ENCODE measurements at places on chromosomes 3 and 15. TPM values are rescaled to one million over a fixed set of nuclear protein-coding genes. Genes with fewer than 3 reads are reported as not detected.

DNA sequence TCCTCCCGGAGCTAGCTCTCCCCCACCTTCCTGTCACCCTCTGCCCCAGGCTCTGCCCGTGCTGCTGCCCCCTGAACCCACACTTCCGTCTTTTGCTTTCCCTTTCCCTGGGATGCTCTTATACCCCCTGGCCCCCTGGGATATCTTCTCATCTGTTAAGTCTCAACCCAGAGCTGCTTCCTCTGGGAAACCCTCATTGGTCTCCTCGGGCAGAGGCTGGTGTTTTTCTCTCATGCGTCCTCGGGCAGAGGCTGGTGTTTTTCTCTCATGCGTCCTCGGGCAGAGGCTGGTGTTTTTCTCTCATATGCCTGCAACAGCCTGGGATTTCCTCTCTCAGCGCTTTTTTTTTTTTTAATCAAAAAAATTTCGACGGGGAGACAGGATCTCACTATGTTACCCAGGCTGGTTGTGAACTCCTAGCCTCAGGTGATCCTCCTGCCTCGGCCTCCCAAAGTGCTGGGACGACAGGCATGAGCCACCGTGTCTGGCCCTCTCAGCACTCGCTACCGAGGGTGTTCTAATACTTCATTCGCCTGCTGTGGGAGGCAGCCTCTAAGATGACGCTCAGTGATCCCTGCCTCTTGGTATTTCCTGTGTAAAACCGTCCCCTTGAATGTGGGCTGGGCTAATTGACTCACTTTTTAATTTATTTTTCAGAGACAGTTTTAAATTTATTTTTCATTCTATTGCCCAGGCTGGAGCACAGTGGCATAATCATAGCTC is 62.7 kb upstream of the TFRC start:
- DNase-seq: peak; percentile 78

GRCh38 chr15:33400941-33401340 is 90.2 kb downstream of the RYR3 start:
- DNase-seq: no peak

GRCh38 chr3:35594739-35595138 is 44.6 kb upstream of the ARPP21 start:
- DNase-seq: no peak

DNA sequence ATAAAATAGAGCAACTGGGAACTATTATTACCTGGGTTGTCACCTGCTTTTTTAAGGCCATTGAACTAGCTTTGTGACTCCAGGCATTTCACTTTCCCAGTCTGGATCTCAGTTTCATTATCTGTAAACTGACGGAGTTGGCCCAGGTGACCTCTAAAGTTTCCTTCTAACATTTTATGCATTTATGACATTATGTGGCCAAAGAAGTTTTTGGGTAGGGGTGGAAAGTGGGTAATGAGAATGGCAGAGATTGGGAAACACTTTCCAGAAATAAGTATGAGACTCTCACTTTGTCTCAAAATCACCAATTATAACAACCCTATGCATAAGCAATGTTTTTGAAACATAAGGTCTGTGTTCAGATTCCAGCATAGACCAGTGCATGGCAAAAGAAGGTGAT is 99.1 kb upstream of the ARHGEF3 start:
- no peak for DNase-seq

DNA sequence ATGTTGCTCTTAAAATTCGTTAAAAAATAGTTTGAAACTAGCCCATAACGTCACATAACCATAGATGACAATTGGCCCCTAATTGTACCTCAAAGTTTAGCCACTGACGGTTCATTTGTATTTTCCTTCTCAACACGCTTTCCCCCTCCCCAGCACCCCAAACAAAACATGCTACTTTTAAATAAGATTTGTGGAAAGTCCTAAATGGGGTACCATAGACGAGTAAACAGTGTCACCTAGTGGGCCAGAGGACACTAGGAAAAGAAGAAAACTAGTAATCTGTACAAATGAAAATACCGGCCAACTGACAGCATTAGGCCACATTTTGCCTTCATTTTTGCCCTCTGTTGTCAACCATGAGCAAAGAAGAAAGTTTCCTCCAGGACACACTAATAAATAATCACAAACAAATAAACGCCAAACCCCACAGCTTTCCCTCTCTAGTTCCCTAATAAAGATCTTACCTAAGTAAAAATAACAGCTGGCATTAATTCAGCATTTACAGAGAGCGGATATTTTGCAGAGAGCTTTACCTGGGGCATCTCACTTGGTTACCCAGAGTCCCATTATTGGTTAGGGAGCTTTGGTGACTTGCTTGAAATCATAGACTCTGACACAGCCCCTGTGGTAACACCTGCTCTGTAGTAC is 175.1 kb upstream of the ATP11B start:
- peak; percentile 13 for DNase-seq

DNA sequence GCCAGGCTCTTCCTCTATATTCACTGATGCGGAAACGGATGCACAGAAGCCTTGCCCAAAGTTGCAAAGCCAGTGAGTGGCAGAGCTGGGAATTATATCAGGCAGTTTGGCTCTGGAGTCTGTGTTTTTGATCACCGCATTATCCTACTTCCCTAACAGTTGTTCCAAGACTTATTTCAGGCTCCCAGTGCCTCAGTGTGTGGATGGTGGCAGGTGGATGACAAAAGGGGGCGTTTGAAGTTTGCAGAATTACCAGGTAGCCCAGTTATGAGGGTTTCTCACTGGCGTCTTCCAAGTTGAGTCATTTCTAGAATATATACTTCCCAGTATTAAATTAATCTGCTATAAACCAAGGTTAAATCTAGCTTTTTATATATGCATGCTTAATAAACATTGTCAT is 81.0 kb downstream of the USP13 start:
- no peak for DNase-seq

The EID1 gene
- total RNA-seq: 342 TPM

The ZNF80 gene
- not detected for total RNA-seq

DNA sequence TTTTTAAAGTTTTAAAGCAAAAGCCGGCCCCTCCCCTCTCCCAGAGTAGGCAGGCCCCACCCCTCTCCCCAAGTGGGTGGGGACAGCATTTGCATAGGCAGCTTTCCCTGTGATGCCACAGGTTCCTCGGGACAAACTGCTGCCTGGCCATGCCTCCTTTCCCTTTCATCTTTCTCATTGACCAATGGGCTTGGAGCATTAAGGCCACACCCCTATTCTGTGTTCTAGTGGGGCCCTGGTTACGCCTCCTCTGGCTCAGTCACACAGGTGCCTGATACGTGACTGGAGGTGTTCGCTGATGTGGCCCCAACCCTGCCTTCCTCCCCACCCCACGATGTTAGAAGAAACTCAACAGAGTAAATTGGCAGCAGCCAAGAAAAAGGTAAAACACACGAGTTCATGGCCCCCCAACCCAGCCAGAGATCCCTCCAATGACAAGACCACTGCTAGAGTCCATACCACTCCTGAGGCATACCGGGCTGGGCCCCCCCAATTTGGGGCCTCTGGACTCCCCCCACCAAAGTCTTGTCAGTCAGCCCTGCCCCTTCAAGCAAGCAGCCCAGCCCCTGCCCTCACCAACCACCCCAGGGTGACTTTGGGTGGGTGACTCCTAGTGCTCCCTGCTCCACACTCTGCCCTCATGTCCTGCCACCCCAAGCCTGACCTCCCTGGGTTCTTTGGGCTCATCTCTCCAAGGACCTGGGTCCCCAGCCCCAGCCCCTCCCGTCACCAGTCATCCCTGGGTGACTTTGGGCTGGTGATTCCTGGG is 62.8 kb upstream of the CSPG4 start:
- no peak for DNase-seq

DNA sequence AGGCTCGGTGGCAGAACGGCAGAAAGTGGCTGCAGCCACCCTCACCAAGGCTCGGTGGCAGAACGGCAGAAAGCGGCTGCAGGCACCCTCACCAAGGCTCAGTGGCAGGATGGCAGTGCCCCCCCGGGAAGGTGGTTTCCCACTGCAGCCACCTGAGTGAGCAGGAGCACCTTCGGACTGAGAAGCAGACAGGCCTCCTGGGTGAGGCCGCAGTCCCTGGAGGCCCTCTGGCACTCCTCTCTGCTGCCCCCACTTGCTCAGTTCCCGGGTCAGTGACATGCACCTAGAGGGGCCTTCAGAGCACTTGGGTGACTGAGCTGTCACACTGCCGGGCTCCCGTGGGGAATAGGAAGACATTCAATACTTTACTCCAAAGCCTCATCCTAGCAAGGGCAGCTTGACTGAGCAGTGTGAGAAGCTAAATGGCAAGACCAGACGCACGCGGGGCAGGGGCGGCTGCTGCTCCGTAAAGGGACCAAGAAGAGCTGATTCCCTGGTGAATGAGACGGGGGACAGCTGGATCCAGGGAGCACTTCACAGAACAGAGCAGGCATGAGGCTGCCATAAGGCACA is 62.7 kb downstream of the PCSK6 start:
- DNase-seq: no peak

DNA sequence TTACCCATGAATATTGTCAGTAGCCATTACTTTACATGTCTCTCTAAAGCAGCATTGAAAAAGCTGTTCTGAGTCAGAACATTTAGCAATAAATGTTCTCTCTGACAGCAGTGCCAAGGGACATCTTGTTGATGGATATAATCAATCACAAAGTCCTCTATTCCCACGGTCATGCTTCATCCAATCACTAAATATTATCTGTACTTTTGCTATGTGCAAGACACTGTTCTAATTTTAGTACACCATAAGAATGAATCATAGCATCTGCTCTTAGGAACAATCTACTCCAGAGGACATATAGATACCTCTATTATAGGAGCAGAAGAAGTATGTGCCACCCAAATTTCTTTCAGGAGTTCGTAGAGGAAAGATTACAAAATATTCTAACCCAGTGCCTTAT is 142.5 kb upstream of the MBNL1 start:
- DNase-seq: no peak

DNA sequence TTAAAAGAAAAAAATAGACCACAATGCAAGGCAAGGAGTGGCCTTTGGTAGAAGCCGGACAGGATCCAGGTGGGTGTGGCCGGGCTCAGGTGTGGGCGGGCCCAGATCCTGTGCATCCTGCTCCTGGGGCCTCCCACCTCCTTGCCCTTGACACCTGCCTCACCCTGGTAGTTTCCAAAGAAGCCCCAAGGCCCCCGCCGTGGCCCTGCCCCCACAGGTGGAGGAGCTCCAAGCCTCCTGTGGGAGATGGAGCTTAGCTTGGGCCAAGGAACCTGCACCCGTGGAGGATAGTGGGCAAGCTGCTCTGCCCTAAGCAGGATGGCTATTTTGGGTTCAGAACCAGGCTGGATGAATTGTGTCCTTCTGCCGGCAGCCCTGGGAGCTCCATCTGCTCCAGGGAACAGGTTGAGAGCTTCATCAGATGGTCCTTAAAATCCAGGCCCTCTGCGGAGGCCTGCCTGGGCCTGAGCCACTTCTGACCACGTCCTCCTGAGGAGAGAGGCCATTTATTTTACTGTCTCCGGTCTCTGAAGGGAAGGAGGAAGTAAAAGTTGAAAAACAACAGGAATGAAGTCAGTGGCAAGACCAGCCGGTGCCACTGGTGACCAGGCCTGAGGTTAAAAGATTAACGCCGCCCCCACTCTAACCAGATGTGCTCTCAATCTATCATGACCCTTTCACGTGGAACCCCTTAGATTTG is 53.9 kb upstream of the KLF13 start:
- no peak for DNase-seq

The ZBBX gene
- total RNA-seq: 0.05 TPM

DNA sequence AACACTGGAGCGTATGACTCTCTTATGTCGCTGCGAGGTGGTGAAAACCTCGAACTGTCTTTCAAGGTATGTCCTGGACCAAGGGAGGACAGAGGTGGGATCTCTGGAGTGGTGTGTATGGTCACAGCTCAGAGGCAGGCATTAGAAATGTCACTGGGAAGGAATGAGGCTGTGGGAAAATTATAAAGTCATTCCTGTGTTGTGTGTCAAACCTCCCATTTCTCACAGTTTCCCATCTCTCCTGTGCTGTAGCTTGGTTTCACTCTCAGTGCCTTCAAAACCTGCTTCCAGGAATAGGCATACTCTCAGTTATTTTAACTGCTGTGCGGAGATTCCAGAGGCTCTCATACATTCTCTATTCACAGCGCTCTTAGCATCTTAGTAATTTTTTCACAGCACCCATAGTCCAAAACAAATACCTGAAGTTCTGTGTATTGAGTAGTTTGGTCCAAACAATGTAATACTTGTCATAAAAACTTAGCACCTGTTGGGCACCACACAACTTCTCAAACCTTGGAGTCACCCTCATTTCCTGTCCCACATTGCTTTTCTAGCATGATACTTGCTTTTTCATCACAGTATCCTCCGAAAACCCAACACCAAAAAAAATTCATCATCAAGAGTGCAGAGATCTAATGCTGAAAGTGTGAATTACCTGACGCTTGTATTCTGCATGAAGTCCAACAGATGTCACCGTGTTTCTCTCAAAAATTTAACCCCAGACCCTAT is 36.9 kb downstream of the GALNT15 start:
- DNase-seq: no peak

DNA sequence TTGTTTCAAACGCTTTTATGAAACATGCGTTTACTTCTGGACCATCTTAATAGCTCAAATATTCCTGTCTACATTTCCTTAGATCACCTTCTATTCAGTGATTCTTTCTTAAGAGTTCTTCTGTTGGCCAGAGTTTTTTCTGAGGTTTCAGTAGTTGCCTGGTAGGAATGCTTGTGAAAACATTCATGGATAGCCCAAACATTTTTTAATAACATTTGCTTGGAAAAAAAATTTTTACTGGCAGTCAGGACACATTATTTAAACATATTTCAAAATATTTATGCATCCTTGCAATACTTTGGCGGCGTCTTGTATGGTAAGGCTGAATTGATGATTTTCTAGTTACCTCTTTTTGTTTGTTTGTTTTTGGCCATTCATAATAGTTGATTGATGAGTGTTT is 47.4 kb upstream of the ZBTB20 start:
- no peak for DNase-seq

- peak; percentile 62 for DNase-seq
Measured at GRCh38 chr15:48796930-48797329, 13.9 kb downstream of the CEP152 start.

DNA sequence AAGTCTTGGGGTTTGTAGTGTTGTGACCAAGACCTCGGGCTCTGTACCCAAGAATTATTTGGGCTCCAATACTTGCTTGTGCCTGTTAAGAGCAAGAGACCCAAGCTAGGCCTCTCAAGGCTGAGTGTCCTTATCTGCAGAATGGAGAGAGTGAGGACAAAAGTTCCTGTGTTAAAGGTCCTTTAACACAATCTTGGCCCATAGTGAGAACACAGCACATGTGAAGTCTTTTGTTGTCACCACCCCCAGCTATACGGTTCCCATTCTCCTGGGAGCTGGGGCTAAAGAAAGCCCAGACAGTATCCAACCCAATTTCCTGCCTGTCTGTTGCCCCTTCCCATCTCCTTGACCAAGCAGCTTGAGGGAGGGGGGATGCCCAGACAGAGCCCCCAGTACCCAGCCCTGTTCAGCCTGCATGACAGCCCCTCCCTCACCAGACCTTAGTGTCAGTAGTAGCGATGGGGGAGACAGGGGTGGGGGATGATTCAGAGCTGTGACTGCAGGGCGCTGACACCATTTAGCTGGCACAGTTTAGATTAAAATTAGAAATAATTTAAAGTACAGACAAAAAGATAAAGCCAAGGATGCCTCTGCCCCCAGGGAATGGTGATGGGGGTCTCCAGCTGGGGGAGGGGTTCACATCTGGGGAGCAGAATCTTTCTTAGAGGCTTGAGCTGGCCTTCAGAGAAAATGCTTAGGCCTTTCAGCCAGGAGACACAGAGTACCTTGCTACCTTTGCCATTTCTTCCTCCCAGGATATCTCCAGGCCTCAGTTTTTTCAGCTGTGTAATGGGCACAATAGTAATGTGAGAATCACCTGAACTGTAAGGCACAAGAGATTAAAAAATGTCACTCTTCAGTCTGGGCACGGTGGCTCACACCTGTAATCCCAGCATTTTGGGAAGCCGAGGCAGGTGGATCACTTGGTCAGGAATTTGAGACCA is 2.7 kb downstream of the PRKCD start:
- DNase-seq: no peak
